M059J (cell line): ENCODE measurements at places on chromosomes 5 and 9. TPM values are rescaled to one million over a fixed set of nuclear protein-coding genes. Genes with fewer than 3 reads are reported as not detected.

GRCh38 chr5:17156463-17156862 lies 61.0 kb upstream of the BASP1 start:
- DNase-seq: peak; percentile 78

- no peak for DNase-seq
Observed at GRCh38 chr9:91813176-91813795, 136.7 kb downstream of the ROR2 start.

GRCh38 chr5:15452781-15453180 lies 47.2 kb upstream of the FBXL7 start:
- DNase-seq: no peak

Gene OR1J2
- total RNA-seq: not detected in 2 replicates

DNA sequence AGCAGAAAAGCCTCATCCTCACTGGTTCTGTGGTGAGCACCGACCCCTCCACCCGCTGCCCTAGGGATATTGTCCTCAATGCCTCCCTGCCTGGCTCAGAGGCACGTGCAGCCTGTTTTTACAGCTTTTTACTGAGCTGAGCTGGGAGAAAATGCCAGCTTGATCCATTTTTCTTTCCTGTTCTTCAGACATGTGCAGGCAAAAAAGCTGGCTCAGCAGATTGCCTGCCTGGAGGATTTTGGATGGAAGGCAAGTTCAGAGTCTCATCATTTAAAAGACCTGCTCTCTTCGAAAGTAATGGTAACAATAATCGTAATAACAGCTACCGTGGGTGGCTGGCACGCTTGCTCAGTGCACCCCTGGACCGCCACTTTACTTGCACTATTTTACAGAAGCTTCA lies 135.0 kb upstream of the SMIM23 start:
- DNase-seq: no peak

Gene KCNMB1
- total RNA-seq: 0.12 and 0.15 TPM in 2 replicates

GRCh38 chr5:156942064-156942463 lies 21.0 kb downstream of the TIMD4 start:
- DNase-seq: no peak

Gene SPATA31D4
- total RNA-seq: not detected in 2 replicates

Gene SPATA31E1
- not detected in 2 replicates for total RNA-seq

DNA sequence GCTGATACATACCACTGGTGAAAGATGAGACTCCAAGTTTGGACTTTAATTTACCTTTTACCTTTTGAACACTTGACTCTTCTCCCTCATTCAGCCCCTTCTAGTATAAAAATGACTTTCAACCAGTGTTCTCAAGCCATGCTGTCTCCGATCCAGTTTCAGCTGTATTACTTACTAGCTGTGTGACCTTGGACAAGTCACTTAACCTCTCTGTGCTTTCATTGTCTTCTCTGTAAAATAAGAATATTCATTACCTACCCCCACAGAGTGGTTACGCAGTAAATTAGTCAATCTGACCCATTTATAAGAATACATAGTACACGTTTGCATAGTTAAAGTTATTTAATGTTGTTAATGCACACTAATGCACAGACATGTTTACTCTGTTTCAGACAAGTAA lies 12.6 kb upstream of the CEMIP2 start:
- DNase-seq: no peak

GRCh38 chr5:132378580-132378979 lies 9.1 kb downstream of the SLC22A5 start:
- peak; percentile 36 for DNase-seq

DNA sequence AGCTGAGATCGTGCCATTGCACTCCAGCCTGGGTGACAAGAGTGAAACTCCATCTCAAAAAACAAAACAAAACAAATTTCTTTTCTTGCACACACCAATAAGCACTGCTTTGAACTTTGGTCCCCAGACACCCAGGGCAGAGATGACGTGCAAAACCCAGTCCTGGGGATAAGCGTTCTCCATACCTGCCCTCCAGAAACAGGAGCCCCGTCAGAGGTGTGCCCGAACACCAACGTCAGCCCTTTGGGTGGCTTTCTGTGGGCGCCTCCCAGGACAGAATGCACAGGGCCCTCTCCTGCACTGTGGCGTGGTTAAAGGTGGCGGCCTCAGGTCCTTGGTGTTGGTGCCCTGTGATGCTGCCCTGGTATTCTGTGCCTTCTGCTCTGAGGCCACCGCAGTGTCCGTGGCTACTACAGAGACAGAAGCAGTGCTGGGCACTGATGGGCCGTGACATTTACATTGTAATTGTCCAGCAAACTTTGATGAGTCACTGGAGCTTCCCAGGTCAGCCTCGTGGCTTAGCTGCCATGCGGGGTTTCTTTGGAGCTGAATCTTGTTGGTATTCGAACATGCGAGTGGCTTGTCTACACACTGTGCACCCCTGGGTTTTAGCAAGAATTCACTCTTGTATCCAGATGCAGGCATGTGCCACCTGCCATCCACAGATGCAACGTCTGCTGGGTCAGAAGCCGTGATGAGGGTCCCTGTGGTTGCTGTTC lies 9.8 kb downstream of the PPP1R26 start:
- no peak for DNase-seq

- DNase-seq: no peak
Observed at GRCh38 chr5:80119372-80119771, 84.2 kb downstream of the THBS4 start.

Gene SH3RF2
- total RNA-seq: 7.6 and 11.9 TPM in 2 replicates

DNA sequence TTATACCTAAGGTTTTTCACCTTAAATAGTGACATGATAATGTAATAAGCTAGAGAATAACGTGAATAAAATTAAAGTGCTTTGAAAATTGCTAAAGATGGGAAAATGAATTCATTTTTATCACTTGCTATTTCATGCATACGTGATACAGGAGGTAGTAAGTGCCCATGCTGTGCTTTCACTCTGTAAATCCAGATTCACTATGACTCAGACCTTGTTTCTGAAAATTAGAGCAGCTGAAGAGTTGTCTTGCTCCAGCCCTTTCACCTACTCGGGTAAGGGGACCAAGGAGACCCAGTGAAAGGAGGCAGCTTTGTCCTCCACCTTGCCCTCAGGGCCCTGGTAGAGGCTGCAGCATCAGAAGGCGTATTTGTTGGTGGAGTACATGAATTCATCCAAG lies 87.9 kb downstream of the ANKH start:
- no peak for DNase-seq

DNA sequence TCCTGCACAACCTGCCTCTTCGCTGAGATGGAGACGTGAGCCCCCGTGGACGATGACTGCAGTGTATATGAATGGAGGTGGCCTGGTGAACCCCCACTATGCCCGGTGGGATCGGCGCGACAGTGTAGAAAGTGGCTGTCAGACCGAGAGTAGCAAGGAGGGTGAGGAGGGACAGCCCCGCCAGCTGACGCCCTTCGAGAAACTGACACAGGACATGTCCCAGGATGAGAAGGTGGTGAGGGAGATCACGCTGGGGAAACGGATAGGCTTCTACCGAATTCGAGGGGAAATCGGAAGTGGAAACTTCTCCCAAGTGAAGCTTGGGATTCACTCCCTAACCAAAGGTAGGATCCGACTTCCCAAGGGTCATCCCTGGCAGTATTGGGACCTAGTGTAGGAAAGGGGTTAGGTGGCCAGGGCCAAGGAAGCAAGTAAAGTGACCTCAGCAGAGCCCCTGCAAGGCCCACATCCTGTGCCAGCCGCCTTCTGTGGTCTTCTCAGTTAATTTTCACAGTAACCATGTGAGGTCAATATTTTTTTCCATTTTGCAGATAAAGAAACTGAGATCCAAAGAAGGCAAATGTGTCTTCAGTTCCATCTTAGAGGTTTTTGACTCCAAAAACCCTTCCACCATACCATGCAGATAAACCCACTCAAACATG lies 53.8 kb downstream of the NIM1K start:
- no peak for DNase-seq

DNA sequence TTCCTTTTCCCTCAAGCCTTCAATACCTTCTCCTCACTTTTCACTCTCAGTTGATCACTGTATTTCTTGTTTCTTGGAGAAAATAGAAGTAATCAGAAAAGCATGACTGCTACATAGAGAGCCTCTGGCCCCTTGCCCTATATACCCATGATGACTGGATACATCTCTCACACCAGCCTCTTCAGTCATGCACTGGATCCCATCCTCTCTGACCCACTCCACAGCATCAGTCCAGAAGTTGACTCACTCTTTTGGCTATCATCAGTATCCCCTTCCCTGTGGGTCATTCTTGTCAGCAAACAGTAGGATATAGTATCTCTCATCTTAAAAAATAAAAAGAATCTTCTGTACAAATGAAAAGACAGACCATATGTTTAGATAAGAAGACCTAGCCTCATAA lies 32.9 kb downstream of the PTCD2 start:
- DNase-seq: peak; percentile 21

DNA sequence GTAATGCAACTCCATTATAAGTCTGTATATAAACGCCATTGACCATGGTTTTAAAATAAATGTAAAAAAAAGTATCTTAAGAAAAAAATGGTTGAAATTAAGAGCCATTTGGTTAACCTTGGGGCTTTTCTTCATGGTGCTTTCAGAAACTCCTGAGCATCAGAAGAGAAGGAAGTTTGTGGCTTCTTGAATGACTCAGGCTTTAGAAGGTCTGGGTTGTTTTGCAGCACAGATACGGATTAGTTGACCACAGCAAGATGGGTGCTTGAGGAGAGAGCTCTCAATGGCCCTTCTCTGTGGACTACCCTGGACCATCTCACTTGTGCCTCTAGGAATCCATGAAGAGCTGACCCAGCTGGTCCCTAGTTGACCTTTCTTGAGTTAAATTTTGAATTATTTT lies 189.5 kb downstream of the TMEM38B start:
- DNase-seq: peak; percentile 4

DNA sequence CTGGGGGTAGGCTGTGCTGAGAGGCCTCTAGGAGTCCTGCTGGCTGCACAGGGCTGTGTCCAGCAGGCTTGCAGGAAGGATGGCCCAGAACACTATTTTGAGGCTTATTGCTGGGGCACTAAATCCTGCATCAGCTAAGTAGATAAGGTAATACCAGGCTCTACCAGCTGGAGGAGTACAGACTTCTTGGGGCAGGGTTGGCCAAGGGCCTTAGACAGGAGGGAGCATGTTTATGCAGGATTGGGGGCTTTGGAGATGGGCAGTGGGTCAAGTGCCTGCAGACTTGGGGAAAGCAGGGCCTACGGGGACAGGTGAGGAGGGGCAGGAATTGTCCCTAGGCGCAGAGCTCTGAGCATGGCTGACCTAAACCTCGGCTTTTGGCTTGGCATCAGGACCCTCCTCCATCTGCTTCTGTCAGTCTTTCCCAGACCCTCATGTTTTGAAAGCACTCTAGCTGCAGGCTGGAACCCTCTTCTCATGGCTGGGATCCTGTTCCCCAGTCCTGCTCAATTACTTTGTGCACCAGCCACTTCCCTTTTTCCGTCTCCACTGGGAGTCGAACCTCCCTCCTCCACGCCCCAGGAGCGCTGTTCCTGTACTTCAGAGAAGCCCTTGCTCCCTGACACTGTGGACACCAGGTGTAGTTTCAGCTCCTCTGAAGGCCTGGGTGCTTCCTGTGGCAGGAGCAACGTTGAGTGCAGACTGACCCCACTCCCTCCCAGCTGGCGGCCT lies 61.0 kb upstream of the SPTLC1 start:
- DNase-seq: no peak

Gene MUSK
- total RNA-seq: 0.15 and 0.59 TPM in 2 replicates

Gene HK3
- not detected in 2 replicates for total RNA-seq

DNA sequence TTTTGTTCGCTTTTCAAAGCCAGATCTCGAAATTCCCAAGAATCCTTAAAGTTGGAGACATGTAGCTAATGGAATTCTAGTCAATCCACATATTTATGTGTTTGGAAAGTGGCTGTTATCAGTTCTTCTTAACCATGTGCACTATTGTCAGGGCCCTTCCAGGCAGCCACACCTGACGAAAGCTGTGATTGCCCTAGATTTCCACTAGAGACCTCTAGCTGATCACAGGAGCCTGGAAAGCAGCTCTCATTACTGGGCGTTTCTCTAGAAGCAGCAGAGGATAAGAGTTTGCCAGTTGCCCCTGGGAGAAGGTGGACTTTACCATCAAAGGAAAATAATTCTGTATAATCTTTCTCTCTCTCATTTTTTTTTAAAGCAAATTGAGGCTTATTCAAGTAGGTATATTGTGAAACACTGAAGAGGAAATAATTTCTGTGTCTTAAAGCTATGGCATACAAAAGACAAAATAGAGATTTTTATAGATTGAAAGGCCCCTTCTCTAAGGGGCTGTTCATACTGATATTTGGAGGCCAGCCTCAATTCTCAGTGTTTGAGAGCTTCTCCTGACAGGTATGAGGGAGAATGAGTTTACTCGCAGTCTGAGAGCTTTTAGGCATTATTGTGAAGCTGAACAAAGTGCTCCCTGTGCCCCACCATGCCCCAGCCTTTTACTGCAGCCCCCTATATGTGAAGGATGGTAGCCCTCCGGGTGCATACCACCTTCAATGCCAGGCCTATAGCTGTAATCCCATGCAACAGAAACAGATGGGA lies 405.4 kb upstream of the ACTBL2 start:
- peak; percentile 87 for DNase-seq

DNA sequence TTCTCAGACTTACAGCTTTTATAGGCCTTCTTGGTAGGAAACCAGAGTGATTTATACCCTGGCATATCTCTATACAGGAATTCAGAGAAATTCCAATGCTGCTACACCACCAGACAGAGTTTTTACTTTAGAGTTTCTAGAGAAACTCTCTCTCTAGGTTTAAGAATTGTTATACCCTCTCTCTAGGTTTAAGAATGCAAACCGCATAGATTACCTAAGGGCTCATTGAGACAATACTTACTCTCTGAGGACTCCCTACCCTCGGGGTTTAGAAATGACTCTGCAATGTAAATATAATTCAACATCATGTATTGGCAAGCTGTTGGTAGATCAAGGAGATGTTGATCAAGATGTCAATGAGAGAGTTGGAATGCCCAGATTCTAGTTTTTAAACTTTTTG lies 15.3 kb upstream of the ELAVL2 start:
- DNase-seq: peak; percentile 57

Gene LCN15
- total RNA-seq: not detected in 2 replicates

GRCh38 chr5:110045158-110045557 lies 355.4 kb downstream of the MAN2A1 start:
- no peak for DNase-seq

GRCh38 chr9:132063281-132063680 lies 16.4 kb downstream of the MED27 start:
- no peak for DNase-seq

GRCh38 chr5:132468656-132469379 lies 21.8 kb downstream of the IRF1 start:
- DNase-seq: no peak

GRCh38 chr5:937151-937924 lies 44.7 kb downstream of the TRIP13 start:
- no peak for DNase-seq
